ENCODE measurements at places on chromosomes 4 and X.

DNA sequence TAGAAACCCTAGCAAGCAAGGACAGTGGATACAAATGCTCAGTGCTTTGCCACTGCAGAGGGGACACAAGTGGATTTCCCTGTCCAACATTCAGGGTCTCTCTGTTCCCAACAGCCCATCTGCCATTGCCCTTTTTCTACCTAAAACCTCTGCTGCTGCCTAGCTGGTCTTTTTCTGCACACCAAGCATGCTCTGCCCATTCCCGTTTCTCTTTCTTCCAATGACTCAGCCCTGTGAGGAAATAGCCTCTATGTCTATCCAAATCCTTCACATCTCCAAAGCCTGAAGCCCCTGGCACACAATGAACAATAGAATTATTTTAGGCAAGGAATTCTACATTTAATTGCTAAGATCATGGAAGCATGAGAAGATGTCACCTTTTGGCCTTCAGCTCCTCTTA lies 5.7 kb upstream of the AMELX start:
- DNase-seq = no peak

DNA sequence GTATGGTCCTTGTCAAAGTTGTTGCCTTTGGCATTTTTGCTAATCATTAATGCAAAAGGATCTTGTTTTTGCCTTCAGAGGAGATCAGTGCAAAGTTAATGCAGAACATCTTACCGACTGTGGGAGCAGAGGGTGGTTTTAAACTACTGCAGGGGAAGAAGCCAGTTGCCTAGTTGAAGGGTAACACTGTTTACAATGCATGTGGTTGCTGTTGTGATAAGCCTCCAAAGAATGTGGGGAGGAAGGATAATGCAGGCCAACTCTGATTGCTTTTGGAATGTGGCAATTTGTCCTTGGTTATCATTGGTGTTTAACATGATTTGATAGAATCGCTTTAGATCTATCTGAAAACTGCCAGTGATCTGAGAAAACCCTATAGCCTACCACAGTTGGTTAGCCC lies 204.3 kb upstream of the TLL1 start:
- no peak for DNase-seq

DNA sequence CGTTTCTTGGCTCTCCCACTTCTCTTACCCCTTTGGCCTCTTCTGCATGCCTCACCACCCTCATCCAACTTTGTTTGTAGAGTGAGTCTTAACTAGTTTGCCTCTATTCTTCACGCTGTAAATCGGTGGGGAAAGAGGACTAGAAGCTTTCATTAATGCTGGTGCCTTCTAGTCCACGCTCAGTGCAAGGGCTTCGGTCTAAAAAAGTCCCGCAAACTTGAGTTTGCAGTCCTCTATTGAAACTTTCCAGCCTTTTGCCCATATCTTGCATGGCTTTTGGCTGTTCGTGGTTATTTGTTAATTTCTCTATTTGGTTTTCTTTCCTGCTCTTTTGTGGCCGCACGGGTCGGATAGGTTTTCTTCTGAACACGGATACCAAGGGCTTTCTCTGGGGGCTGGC lies 868 bp downstream of the DACH2 start:
- no peak for DNase-seq

DNA sequence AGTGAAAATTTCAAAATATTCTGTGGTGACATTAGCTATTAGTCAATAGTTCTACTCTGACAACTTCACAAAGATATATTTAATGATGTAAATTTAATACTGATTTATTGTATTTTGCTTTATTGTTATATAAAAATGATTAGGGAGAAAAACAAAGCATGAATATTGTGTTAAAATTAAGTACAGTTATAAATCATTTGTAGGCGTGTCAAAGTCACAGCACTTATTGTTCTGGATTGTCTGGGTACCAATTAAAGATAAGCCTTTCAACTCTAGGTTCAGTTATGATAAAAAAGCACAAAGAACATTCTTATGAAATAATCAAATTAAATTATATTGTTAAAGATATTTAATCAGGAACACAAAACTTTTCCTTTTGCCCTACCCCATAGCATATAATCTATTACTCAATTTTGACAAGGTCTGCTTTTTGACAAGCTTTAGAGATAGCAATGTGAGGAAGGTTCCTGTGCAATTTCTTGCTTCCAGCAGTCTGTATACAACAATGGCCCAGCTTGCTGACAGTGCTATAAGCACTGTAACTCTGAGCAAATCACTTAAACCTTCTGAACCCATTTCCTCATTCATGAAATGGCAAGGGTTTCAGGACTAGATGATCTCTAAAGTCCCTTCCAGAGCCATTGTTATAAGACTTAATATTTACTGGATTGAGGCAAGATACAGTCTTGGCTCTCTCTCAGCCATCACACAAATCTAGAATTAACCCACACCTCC lies 910.3 kb upstream of the LCORL start:
- DNase-seq = no peak

GRCh38 chr4:151604238-151604637 lies 156.6 kb downstream of the GATB start:
- no peak for DNase-seq

GRCh38 chrX:150308532-150309157 lies 54.5 kb upstream of the MAMLD1 start:
- DNase-seq = no peak

GRCh38 chr4:95381843-95382580 lies 166.8 kb downstream of the UNC5C start:
- DNase-seq = no peak

- DNase-seq = no peak
Observed at GRCh38 chr4:184270808-184271413, 53.2 kb upstream of the ENPP6 start.

DNA sequence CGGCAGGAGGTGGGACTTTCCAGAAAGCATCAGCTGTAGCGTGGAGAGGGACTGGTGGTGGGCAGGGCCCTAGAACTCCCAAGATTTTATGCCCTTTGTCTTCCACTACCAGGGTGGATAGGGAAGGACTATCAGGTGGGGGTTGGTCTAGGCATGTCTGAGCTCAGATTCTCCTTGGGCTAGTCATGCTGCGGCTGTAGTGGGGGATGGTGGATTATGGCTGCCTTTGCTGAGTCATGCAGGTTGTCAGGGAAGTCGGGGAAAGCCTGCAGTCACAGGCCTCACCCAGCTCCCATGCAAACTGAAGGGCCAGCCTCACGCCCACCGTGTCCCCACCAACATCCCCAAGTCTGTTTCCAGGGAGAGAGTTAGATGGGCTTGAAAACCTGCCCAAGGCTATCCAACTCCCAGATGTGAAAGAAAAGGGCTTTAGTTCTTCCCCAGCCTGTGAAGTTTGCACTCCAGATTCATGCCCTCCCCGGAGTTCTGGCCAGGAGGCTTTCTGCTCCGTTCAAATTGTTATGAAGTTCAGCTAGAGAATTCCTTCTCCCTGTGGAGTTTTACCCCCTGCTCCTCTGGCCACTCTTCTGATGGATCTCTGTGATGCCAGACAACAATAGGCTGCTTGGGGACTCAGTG lies 13.4 kb upstream of the MEPE start:
- no peak for DNase-seq

DNA sequence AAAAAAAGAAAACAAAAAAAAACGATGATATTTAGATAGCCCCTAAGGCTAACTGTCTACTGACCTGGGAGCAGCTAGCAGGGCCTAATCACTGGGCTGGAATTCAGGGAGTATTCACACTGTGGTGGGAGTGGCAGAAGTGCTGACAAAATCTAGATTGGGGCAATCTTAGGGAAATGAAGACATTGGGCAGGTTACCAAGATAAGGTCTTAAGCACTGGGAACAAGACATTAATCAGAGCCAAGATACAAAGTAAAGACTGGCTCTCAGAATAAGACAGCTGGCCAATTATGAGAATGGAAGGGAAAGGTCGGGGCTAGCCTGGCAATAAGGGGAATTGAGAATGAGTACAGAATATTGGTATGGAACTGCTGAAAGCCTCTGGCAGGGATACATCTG lies 100.2 kb upstream of the GRIA3 start:
- no peak for DNase-seq

- DNase-seq = no peak
Observed at GRCh38 chrX:49840679-49841078, 11.6 kb downstream of the PAGE4 start.

GRCh38 chrX:20693078-20693477 lies 426.4 kb upstream of the RPS6KA3 start:
- DNase-seq = no peak

GRCh38 chrX:107686792-107687191 lies 58.5 kb downstream of the PRPS1 start:
- no peak for DNase-seq

GRCh38 chr4:94455081-94455480 lies 3.3 kb downstream of the PDLIM5 start:
- DNase-seq = no peak

DNA sequence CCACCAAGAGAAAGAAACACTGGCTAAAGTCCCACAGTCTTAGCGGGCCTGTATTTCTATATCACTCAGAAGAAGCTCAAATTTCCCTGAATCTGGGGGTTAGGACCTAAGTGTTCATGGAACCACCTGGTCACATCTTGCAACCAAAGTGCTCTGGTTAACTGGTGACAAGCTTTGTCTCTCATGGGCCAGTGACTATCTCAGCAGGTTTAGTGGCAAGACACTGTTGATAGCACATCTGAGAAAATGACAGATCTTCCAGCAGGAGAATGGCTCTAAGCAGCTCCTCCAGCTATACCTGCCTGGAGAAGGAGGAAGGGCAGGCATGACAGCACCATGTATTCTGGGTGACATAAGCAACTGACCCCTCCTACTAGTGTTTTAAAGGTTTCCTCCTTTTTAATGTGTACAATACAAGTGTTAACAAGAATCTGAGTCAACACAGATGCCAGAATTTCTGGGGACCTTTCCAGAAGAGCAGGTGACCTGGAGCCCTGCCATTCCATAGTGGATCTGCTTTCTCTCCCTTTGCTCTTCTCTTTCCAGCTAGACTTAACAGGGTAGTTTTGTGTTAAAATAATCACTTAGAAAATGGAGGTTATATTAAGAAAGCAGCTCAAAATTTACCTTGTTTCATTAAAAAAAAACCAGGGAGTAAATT lies 17.3 kb upstream of the QRFPR start:
- no peak for DNase-seq

DNA sequence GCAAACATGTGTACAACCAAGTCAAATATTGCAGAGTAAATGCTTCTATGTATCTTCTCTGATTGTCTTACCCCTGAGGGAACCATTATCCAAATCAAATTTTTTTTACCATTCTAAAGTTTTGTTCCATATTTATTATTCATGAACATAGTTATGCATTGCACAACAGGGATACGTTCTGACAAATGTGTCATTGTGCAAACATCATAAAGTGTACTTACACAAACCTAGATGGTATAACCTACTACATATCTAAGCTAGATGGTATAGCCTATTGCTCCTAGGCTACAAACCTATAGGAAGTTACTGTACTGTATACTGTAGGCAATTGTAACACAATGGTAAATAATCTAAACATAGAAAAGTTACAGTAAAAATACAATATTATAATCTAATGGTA lies 23.4 kb downstream of the BEX3 start:
- no peak for DNase-seq

DNA sequence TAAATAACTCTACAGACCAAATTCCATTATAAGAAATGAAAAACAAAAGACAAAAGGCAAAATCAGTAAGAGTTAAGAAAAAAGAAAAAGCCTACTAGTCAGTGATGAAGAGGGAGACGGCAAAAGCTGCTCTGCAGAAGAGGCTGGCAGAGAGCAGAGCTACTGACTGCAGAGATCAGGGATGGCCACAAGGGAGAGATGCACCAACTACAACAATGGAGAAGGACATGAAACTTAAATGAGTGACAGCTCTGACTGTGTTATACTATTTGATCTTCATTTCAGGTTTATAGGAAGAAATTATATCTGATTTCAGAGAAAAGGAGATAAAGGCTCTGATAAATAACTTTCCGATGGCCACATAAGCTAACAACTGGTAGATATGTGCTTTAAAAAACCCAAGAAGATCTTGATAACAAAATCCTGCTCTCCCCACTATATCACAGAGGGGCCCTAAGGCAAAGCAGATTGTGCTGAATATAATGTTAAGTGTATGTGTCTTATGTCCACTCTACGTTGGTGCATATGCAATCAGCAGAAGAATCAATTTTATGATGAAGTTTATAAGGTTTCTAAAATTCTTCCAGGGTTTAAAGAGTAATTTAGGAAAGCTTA lies 58.4 kb upstream of the COX18 start:
- DNase-seq = no peak

- DNase-seq = no peak
Observed at GRCh38 chr4:108174856-108175255, 6.1 kb upstream of the LEF1 start.

GRCh38 chr4:158169931-158170690 lies 2.7 kb downstream of the GASK1B start:
- no peak for DNase-seq

DNA sequence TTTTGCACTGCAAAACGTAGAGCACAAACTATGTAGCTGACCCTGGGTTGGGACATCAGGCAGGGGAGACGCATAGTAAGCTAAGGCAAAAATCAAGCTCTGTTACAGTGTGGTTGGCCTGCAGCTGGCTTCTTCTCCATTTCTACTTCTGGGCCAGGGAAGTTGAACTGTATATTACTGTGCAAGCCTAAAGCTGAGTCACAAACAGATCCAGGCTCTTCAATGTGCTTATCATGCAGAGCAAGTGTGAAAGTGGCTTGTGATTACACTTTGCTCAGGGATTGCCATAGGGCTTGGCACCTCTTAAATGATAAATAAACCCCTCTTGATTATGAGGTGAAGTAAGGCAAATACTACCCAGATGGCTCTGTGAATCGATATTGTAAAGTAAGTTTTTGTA lies 40.5 kb downstream of the CLDN34 start:
- DNase-seq = no peak

DNA sequence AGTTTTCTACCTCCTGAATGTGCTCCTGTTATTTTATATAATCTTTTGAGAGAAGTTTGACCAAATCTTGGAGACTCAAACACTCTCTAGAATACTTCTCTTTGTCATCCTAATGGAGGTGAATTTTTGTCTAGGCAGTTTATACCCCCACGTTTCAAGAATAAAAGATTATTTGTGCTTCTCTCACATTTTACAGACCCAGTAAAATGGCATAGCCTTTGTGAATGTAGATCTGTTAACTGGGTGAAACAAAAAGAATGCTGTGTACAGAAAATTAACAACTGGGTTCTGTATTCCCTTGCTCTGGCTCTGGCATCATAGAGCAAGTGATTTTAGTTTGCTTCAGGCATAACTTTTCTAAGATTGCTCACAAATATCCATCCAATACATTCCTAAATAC lies 26.1 kb downstream of the GASK1B start:
- no peak for DNase-seq

- DNase-seq = no peak
Observed at GRCh38 chr4:182724414-182724813, 192.8 kb downstream of the DCTD start.

DNA sequence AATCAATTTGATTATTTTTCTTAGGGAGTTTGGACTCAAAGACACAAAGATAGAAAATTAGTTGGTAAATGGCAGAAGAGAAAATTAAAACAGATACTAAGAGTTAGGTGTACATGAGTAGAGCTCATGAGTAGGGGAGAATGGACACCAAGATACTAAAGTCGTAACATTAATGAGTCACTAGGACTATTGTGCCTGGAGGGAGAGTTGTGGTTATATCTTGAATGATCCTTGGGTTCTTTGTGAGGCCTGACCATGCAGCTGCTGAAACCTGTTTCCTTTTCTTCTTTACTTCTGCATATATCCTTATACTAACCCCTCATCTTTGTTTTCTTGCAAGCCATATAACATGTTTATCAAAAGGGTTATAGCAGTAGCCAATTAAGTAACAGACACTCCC lies 532.8 kb downstream of the RPA4 start:
- no peak for DNase-seq

Data from esophagus squamous epithelium (tissue), 5 donors.